ENCODE measurements at places on chromosomes 16 and 17. TPM values are rescaled to one million over a fixed set of nuclear protein-coding genes. Genes with fewer than 3 reads are reported as not detected.

CCL16 gene
- total RNA-seq = not detected

ITGB3 gene
- 5.4 TPM for total RNA-seq

INCA1 gene
- total RNA-seq = 1.3 TPM

TBC1D3 gene
- total RNA-seq = not detected

CRK gene
- 75.7 TPM for total RNA-seq

GRB7 gene
- total RNA-seq = 4.2 TPM

TERF2IP gene
- 46.7 TPM for total RNA-seq

IL34 gene
- total RNA-seq = 0.74 TPM

KIAA0513 gene
- total RNA-seq = 2.1 TPM
